ENCODE measurements at places on chromosomes 2 and 18. TPM values are rescaled to one million over a fixed set of nuclear protein-coding genes. Genes with fewer than 3 reads are reported as not detected.

GRCh38 chr2:237878321-237879057, 19.1 kb downstream of the RAMP1 start:
- DNase-seq: no peak

DNA sequence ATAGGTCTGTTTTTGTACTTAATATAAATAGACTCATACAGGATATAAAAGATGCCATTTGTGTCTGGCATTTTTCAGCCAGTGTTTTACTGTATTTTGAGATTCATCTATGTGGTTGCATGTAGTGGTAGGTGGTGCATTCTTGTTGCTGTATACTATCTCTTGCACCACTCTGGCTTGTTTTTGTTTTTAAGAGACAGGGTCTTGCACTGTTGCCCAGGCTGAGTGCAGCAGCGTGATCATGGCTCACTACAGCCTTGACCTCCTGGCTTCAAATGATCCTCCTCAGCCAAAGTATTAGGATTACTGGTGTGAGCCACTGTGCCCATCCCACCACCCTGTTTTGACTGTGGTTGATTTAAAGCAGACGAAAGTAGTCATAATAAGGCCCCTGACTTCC, 12.6 kb downstream of the HK2 start:
- no peak for DNase-seq

DNA sequence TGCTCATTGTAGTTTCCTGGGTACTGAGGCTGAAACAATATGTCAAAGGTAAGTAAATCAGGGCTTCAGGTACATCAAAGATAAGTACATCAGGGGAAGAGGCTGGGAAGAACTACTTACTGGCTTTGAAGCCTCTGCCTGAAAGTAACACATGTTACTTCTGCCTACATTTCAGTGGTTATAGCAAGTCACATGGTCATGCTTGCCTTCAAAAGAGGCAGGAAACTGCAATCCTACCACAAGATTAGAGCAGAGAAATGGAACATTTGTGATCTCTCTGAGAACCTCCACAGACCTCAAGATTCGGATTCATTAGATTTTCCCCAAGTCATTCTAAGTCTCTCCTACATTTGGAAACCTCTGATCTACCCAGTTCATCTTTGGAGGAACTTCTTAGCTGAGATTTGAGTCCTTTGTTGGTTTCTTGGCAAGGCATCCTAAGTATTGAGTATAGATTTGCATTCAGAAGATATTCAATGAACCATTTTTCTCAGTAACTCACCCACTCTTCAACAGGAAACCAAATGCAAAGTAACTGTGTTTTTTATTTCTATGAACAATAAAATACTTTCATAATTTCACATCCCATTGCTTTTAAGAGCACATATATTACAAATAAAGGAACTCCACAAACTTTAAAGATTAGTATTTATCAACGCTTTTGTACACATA, 48.5 kb upstream of the CCDC195 start:
- no peak for DNase-seq

DNA sequence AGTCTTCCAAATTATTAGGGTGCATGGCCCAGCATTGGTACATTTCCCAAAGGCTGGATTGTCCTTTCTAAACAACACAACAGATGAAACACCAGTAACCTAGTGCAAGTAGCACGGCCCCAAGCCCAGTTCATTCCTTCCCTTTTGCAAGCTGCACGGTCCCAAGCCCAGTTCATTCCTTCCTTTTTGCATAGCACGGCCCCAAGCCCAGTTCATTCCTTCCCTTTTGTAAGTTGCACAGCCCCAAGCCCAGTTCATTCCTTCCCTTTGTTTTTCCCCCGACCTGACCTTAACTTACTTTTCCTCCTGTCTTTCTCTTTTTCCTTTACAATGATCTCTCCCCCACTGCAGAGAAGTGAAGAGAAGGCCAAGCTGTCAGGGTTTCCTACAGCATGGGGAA, 60.9 kb downstream of the C18orf63 start:
- DNase-seq: no peak

DNA sequence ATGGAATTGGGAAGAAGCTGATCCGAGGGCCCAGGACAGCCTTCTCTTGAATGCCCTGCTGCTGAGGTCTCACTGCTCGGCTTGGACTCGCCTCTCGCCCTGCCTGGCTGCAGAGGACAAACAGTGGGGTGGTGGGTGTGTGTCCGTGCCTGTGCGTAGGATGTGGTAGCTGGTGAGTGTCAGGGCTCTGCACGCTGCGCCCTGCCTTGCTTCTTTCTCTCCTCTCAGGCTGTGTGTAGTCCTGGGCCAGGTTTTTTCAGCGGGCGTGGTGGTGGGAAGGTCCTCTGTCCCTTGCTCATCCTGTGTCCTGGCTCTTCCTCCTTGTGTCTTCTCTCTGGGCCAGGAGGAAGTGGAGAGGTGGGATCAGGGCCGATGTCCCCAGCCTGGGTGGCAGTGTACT, 44.8 kb downstream of the RRM2 start:
- no peak for DNase-seq

DNA sequence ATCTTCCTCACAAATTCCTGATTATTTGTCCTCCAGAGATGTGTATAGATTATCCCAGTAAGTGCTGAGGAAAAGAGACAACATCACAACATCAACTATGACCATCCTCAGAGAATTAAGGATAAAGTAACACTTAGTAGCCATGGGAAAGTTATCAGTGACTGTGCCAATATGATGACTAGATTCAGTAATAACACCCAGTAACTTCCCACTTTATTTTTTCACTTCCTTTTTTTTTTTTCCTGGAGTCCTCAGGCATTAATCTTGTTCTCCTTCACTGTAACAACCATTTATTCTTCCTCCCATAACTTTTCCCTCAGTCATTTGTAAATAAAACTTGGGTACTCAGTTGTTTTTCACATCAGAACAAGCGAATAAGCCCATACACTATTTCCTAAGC, 16.7 kb upstream of the PID1 start:
- DNase-seq: no peak

DNA sequence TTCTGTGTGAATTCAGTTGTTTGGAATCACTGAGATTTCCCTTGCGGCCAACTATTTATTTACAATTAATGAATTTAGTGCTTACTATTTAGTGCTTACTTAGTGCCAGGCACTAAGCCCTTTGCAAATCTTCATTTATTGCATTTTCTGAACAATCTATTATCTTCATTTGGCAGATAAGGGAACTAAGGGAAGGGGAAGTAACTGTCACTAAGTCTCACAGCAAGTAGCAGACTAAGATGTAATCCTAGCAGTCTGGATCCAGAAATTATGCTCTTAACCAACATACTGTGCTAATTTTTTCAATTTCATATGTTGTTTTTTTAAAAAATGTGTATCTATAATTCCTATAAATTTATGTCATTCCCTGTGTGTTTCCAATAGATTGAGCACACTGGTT, 214.4 kb upstream of the EPC2 start:
- no peak for DNase-seq

- no peak for DNase-seq
Measured at GRCh38 chr18:24408496-24408895, 10.9 kb upstream of the OSBPL1A start.

- DNase-seq: no peak
Measured at GRCh38 chr2:164439885-164440284, 181.4 kb downstream of the GRB14 start.

DNA sequence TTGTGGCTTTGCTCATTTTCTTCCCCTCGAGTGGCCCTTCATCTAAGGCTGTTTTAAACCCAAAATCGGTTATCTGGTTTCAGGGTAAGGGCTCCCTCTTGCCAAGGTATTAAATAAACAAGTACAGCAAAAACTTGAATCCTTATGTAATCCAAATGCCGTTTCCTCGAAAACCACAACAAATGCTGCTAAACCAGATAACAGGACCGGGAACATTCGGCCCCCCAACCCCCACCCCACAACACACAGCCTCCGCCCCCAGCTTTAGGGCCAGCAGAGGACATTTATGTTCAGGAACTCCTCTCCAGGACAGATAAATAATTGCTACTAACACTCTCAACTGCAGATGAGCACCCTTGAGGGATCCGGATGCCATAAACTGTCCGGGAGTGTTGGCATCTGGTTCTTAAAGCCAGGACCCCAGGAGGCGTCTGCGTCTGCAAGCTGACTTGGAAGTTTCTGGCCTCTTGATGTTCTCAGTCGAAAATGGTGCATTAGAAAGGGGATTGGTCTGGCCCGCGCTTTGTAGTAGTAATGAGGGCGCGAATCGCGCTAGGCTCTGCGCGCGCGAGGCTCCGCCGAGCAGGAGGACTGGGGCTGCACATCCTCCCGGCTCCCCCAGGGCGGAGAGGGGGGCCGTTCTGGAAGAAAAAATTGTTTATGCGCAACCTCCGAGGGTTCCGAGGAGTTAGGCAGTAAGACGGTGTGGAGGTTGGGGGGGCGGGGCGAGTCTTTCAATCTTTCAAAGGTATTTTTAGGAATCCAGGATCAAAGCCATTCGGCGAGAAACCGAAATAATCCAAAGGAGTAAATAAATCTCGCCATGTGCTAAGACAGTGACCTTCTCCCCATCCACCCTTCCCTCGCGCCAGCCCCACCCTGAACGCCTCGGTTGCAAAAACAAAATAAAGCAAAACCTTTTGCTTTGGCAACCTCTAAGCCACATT, 3.9 kb upstream of the ID2 start:
- peak; percentile 82 for DNase-seq

GRCh38 chr18:10441472-10441871, 13.0 kb upstream of the APCDD1 start:
- no peak for DNase-seq

GRCh38 chr2:38483776-38484501, 106.9 kb upstream of the ATL2 start:
- no peak for DNase-seq

- no peak for DNase-seq
Measured at GRCh38 chr18:23479829-23480505, 23.3 kb upstream of the RMC1 start.

DNA sequence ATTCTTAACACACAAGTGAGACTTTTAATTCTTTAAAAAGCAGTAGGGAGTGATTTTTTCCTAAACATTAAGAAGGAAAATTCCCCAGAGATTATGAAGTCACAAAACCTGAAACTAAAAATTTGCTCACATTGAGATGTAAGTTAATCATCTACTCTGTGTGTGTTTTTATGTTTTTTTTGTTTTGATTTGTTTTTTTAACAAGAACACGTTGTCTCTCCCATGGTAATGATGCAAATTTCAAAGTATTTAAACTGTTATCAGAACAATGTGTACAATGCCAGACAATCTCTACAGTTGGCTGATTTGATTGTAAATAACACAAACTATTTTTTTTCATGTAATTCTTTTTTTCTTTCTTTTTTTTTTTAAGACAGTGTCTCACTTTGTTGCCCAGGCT, 71.5 kb downstream of the COLEC12 start:
- DNase-seq: peak; percentile 32

- peak; percentile 26 for DNase-seq
Measured at GRCh38 chr2:132448331-132448730, 31.7 kb downstream of the GPR39 start.

DNA sequence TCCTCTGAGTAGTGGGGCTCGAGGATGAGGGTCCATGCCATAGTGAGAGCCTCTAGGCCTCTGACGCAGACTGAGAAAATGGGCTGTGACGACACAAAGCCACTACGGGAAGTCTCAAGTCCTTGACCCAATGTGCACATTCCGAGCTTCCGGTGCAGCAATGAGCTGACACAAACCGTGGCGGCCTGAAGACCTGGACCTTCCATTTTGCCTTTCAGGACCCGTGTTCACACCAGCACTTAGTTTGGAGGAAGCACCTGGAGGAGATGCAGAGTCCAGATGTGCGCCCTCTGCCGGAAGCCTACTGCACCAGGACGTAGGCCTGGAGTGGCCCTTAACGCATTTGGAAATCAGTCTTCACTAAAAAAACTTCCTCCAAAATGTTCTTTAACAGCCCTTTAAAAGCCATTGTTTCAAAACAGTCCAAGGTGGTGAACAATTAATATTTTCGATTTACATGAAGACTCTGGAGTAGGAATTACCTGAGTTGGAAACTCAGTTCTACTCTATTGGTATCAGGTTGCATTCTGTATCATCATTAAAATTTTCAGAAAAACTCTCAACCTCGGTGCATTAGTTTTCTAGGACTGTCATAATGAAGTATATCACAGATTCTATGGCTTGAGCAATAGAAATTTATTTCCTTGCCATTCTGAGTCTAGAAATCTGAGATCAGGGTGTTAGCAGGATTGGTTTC, 33.9 kb downstream of the BMP10 start:
- peak; percentile 14 for DNase-seq

DNA sequence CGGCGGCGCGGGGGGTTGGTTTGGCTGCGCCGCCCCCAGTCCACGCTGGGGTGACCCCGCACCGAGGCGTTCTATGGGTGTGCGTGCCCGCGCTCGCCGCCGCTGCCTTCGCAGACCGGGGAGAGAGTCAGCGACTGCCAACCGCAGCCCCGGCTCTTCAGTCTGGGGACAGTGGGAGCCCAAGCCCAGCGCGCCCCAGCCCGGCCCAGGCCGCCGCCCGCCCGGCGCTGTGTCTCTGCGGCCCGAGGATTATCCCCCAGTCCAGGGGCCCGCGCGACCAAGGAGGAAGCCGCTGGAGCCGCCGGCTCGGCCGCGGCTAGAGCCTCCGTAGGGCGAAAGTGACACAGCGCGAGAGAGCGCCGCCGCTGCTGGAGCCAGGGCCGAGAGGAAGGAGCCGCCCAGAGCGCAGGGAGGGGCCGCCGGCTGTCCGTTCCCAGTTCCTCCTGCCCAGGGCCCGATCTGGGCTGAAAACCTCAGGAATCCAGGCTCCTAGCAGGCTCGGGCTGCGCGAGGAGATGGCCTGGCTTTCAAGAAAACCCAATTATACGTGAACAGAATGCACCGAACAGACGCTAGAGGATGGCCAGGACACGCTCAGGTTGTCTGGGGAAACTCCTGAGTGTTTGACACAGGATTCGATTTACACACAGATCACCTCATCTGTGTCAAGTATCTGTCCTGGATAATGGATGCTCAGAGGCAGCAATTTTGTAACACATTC, 2.4 kb downstream of the CTIF start:
- DNase-seq: peak; percentile 94

GRCh38 chr2:218009231-218009630, 6.4 kb upstream of the TNS1 start:
- peak; percentile 31 for DNase-seq

DNA sequence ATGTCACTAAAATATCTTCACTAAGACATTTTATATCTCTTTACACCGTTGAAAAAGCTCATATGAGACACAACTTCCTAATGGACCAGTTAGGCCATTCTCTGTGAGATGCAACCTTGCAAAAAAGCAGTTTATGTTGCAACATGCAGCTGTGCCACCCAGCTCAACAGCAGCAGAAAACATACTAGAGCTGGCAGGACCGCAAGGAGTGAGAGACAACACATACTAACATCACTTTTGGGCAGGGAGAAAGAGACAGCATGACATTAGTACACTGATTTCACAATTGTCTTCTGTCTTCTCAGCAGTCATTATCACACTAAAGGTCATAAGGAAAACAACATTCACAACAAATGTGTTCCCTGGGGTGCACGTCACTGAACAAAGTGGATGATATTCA, 122.9 kb downstream of the EPB41L3 start:
- no peak for DNase-seq

Gene CYRIA
- total RNA-seq: not detected

Gene TWIST2
- 467 TPM for total RNA-seq

Gene CCDC74A
- 11.5 TPM for total RNA-seq

Gene STK39
- total RNA-seq: 10.5 TPM

Gene LYG1
- not detected for total RNA-seq

Gene CGREF1
- total RNA-seq: 19.2 TPM

Gene RFTN2
- 2.1 TPM for total RNA-seq

Gene CD8B2
- not detected for total RNA-seq

Gene TMEM163
- not detected for total RNA-seq

Gene TRIM43
- not detected for total RNA-seq

Gene TLX2
- not detected for total RNA-seq
